ENCODE measurements at places on chromosomes 6 and 20. TPM values are rescaled to one million over a fixed set of nuclear protein-coding genes. Genes with fewer than 3 reads are reported as not detected.

DEFB123 gene
- not detected for total RNA-seq

F13A1 gene
- total RNA-seq = 53.3 TPM

DNA sequence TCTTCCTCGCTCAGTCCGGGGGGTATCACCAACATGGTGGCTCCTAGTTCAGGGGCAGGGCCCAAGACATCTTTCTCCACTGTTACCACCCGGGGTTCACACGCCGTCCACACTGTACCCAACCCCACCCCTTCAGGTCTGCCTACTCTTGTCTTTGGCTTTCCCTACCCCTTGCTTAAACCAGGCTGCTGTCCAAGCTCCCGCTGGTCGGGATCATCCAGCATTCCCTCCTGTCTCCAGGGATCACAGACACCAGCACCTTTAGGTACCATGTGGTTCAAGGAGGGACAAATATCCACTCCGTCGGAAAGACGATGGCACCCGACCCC lies 395 bp downstream of the NELFE start:
- DNase-seq = no peak

GRCh38 chr6:128179876-128180438 lies 279.1 kb upstream of the THEMIS start:
- no peak for DNase-seq

DNA sequence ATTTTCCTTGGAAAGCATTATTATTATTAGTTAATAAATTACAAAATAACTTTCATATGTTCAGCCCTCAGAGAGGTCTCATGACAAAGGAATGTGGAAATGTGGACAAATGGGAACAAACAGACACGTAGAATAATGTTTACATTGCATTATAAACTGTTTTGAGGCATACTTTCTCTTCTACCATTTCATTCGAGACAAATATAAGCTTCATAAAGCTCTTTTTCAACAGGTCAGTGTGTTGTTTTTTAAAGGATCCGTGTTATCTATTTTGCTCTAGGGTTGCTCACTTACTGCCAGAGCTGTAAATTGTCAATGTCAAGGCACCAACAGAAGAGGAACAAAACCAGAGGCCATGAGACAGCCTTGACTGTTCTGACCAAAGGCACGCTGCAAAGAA lies 256.8 kb downstream of the PHACTR1 start:
- DNase-seq = no peak

Data from breast epithelium (tissue), 4 donors.